ENCODE measurements at places on chromosomes 1 and 21.

GRCh38 chr1:188642704-188643103 lies 1814.0 kb downstream of the PLA2G4A start:
- no peak for DNase-seq

GRCh38 chr1:163173121-163173520 lies 29.6 kb downstream of the RGS5 start:
- DNase-seq: peak; percentile 65

DNA sequence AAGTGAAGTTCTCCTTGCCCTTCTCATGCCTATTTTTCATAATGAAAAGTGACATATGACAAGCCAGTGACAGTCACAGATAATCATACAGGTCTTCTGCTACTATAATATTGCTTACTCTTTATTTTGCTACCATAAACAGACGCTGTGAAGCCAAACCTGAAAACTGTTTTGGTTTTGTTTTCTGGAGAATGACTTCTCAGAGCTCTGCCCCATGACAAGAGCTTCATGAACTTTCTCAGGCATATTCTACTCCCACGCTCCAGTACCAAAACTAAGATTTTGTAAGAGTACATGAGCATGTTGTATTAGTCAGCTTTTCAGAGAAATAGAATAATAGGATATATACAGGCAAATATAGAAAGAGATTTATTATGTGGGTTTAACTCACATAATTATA lies 64.3 kb upstream of the VTCN1 start:
- no peak for DNase-seq

- peak; percentile 98 for DNase-seq
Observed at GRCh38 chr1:14742181-14742980, 143.9 kb downstream of the KAZN start.

- no peak for DNase-seq
Observed at GRCh38 chr1:16628361-16629111, 15.2 kb upstream of the NBPF1 start.

DNA sequence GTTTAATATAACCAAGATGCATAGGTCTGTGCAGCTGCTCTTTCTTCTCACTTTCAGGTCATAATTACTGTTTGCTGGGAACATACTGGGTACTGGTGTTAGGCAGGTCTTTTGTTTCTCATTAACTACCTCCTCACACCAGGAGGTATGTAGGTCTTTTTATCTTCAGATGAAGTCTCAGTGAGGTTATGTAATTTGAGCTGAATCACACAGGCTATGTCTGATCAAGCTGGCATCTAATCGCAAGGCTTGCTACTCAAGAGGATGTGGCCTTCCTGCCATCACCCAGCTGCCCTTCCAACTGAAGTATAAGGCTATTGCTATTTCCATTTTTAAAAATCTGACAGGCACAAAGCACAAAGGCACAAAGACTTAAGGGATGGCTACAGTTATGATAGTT lies 96.4 kb downstream of the RUNX1 start:
- DNase-seq: peak; percentile 86

- no peak for DNase-seq
Observed at GRCh38 chr21:27772816-27773215, 805.9 kb upstream of the ADAMTS5 start.

DNA sequence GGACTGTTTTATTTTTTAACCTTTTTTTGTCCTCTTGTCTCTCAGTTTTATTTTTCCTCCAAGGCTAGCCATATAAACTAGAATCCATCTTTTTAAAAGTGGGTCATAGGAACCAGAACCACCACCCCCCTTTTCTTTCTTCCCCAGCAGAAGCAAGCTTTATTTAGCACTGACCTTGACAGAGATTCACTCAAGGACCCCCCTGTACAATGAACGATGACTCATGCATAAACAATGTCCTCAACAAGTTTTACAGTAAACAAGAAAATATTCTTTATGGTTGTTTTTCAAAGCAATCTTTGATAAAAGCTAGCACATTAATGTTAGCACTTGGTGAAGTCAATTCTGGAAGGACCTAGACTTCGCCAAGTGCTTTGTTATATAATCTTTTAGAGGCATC lies 14.1 kb downstream of the PKN2 start:
- DNase-seq: no peak

GRCh38 chr1:93712741-93713140 lies 31.1 kb upstream of the BCAR3 start:
- DNase-seq: no peak

DNA sequence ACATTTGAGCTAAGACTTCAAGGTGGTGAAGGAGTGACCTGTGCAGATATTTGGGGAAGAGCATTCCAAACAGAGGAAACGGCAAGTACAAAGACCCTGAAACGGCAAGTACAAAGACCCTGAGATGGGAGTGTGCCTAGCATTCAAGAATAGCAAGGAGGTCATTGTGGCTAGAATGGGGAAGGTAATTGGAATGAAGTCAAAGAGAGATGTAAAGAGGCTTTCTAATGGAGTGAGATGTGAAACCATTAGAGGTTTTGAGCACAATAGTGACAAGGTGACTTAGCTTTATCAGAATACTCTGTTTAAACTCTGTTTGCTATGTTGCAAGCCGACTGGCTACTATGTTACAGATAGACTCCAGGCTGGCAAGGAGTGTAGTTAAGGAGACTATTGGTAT lies 4.4 kb downstream of the CDC7 start:
- no peak for DNase-seq

GRCh38 chr21:25170681-25171080 lies 436.6 kb downstream of the MRPL39 start:
- peak; percentile 4 for DNase-seq

DNA sequence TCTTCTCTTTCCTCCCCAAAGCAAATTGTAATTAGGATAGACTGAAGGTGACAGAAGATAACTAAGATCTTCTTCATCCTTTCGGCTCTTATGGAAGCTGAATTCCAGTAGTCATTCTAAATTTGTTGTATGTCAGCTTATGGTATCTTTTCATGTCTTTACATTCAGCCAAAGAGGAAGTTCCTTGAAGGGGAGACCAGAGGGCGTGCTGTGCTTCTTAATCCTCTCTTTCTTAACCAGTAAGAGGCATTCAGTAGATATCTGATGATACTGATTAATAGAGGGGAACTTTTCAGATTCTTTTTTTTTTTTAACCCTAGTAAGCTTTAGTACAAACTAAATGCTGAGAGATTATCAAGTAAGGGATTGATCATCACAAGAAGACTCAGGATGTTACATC lies 102.3 kb downstream of the OSBPL9 start:
- no peak for DNase-seq

- DNase-seq: peak; percentile 69
Observed at GRCh38 chr1:219385787-219386427, 212.2 kb downstream of the LYPLAL1 start.

DNA sequence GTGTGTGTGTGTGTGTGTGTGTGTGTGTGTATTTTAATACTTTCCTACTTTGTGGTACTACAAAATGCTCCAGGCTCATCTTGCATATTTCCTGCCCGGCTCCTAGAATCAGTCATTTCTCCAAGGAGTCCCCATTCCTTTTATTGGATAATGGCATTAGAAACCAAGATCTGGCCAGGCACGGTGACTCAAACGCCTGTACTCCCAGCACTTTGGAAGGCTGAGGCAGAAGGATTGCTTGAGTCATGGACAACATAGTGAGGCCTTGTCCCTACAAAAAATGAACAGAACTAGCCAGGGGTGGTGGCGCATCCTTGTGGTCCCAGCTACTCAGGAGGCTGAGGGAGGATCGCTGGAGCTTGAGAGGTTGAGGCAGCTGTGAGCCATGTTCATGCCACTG lies 20.3 kb downstream of the EPB41 start:
- peak; percentile 46 for DNase-seq

DNA sequence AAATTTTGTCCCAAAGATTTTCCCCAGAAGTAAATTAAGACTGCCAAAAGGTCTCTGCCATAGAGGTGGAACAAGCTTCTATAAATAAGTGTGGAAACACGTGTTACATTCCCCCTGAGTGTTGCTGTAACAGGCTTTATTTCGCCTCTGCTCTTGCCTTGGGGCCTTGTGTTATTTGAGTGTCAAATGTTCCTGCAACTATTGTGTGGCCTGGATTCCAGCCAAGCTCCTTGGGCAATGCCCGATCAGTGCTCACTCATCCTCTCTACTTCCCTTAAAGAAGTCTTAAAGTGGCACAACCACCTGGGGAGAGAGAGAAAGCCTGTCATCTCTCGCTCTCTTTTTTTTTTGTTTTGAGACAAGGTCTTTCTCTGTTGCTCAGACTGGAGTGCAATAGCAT lies 156.7 kb downstream of the NR5A2 start:
- DNase-seq: peak; percentile 89
